Stimulated activated CD8-positive, alpha-beta memory T cell treated with anti-CD3 and anti-CD28 coated beads, Interleukin-4, amount 100 ng/mL, for 4 hours (primary cell): ENCODE measurements at places on chromosomes 2 and 18.

GRCh38 chr18:74517236-74517630 is 17.1 kb upstream of the CNDP1 start:
- DNase-seq = no peak

DNA sequence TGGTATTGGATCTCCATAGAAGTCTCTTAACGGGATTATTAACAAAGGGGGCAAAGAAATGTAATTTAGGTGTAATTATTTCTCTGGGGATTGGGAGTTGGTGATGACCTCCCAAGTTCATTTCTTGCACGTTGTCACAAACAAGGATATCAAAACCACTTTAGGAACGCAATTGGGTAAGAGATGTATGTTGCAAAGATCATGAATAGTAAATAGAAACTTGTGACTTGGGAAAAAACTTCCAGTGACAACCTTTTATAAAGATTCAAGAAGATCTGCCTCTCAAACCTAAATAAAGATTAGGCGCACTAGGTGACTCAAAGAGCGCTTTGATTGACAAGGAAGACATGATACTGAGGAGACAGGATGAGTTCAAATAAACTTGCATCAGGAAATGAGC is 127.8 kb upstream of the TRIB2 start:
- DNase-seq = no peak

GRCh38 chr18:13589943-13590342 is 136.4 kb downstream of the FAM210A start:
- DNase-seq = no peak

- no peak for DNase-seq
These were observed 1.7 kb downstream of the SLC8A1 start for GRCh38 chr2:40450066-40450795.

- DNase-seq = no peak
These were observed 1043.0 kb upstream of the CHAC2 start for GRCh38 chr2:52724585-52724984.

DNA sequence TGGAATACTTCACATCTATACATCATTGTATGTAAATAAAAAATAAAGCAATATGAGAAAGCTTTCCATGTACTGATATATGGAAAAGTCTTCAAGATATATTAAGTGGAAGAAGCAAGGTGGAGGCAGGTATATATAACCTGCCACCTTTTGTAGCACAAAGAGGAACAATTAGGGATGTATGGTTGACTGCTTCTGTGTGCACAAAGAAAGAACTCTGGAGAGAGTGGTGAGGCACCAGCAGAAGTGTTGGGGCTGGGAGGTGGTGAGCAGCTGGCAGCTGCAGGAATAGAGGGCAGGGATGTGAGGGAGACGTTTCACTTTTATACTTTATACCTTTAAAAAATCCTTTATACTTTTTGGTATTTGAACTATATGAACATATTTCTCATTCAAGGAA is 26.1 kb downstream of the KIF5C start:
- no peak for DNase-seq

DNA sequence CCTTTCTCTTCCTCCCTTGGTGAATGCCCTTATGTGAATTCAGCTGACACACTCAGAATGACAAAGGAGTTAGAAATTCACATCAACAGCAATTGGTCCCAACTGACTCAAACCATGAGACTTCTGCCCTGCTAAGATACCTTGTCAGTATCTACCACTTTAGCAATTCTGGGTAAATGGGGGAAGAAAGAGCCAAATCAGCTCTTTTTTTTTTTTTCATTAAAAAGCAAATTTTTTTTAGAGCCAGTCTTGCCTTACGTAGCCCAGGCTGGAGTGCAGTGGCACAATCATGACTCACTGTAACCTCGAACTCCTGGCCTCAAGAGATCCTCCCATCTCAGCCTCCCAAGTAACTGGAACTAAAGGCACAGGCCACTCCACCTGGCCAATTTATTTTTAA is 1.7 kb upstream of the PPP4R1 start:
- no peak for DNase-seq

DNA sequence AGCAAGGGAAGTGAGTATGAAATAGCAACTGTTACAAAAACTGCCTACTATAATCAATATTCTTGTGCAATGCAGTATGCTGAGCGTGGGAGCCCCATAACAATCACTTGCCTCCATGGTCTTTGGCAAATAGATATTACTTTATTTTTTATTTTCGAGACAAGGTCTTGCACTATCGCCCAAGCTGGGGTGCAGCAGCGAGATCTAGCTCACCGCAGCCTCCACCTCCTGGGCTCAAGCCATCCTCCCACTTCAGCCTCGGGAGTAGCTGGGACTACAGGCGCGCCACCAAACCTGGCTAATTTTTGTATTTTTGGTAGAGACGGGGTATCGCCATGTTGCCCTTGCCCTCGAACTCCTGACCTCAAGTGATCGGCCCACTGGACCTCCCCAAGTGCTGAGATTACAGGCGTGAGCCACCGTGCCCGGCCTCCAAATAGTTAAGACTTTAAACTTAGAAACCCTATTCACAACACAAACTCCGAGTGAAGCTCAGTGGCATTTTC is 1.2 kb upstream of the CCNT2 start:
- DNase-seq = no peak

- no peak for DNase-seq
These were observed 16.0 kb downstream of the LINC00305 start for GRCh38 chr18:64132871-64133270.

GRCh38 chr18:49874238-49874637 is 60.9 kb upstream of the ACAA2 start:
- no peak for DNase-seq

GRCh38 chr2:104641786-104642185 is 212.1 kb upstream of the POU3F3 start:
- DNase-seq = no peak

DNA sequence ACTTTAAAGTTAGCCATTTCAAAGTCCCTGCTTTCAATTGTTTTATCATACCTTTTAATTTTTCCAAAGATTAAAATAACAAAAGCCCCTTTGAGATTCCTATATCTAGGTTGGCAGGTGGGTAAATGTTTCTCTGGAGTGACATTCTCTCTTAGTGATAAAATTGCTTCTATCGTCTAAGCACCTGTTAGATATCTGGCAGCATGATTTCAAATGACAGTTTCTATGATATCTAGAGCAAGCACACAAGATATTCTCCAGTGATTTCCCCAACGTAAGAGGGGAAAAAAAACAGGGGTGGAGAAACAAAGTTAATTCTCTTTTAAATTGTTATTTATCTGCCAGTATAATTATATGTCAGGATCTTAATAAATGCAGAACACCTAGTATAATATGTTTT is 610.2 kb downstream of the DSC3 start:
- no peak for DNase-seq

- no peak for DNase-seq
These were observed 160.8 kb downstream of the BCL2 start for GRCh38 chr18:63158676-63159291.

DNA sequence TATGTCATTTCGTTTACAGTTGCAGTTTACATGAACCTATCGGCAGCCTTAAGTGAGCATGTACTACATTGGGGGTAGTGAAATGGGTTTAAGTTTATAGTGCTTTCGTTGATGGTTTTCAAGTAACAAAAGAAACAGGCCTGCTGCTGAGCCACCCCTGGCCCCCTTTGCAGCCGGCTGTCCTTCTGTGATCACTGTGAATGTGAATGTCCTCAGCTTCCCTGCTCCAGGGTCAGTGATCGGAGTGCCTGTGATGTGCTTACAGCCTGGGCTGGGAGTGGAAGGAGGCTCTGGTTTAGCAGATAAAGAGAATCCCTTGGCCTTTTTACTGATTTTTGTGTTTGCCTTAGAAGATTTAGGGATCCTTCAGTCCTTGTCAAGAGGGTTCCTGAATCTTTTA is 154.2 kb downstream of the FAM210A start:
- DNase-seq = no peak

DNA sequence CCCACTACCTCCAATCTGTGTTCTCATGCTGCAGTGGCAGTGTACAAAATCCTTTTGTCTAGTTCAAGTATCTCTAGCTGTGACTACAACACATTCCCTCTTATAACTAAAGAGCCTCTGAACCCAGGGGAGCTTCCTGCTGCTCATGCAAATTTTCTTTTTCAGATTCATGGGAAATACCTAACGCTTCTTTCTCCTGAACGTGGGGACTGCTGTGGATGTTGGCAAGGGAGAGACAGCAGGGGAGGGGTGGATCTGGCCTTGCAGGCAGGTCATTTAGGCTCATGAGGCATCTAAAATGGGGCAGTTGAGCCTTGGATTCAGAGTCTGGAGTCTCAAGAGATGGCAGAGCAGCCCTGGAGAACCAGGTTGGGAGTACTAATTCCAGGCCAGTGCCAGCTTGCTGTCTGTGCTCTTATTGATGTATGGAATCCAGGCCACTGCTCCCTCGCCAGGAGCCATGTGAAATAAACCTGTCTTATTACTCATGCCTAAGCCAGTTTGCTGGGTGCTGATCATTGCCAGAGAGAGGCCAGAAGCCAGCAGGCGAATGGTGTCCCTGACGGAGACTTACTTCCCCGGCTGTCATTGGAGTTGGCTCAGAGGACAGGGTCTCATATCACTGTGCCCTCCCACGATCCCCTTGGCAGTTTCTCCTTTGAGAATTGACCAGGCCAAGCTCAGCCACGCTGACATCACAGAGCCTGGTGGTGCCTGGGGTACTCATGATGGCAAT is 29.2 kb upstream of the TNP1 start:
- no peak for DNase-seq

DNA sequence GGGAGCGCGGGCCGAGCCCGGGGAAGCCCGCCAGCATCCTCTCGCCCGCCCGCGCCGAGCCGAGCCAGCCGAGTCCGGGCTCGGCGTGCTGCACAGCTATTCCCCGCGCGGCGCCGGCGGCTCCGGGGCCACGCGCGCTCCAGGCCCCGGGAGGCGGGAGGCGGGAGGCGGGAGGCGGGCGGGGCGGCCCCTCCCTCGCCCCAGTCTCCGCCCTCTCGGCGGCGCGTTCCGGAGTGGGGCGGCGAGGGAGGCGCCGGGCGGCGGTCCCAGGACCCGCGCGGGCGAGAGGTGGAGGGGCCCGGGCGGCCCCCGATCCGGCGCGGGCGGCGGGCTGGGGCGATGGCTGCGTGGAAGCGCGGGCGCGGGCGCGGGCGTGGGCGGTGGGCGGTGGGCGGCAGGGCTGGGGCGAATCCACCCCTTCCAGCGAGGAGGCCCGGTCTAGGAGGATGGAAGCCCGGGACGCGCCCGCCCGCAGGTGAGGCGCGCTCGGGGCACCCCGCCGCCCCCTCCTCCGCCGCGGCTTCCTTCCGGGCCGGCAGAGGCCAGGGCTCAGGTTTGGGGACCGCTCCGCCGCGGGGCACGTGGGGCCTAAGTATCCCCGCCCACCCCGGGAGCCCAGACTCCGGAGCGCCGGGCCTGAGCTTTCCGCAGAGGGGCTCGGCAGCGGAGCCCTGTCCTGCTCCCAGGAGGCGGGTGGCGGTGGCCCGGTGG is at the start of gene ADCY3:
Gene ADCY3 (minus strand): TSS at position 140 of the 711 bp plus-strand sequence. CDS start 1,250 bp downstream, outside the sequence.
- peak; percentile 41 for DNase-seq

- DNase-seq = peak; percentile 29
These were observed 3.5 kb upstream of the BCL2 start for GRCh38 chr18:63322908-63323634.

DNA sequence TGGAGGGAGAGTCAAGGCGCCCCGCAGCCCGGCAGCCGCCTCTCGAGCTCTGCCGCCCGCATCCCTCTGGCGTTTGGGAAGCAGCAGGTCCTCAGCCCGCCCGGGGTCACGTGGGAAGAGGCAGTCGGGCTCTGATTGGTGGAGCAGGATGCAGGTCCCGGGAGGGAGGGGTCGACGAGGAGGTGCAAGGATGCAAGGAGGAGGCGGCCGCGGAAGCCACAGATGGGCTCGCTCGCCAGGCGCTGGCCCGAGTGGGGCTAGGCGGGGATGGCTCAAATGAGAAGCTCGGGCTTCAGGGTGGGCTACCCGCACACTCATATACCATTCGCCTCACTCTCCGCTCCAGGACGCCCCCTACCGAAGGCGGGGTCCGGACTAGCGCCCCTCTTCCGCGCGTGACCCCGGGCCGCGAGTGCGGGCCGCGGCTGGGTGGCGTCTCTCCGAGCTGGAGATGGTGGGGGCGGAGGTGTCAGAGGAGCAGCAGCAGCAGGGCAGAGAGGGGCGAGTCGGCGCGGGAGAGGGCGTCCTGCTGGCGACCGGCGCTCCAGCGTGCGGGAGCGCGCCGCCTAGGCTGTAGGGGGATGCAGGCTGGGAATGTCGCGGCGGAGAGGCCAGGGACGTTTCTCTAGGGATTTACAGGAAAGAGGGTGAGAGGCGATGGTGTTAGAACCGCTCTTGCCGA is at the start of gene TMEFF2:
Gene TMEFF2 (minus strand): TSS at position 68 of the 682 bp plus-strand sequence. CDS start 409 bp downstream, outside the sequence.
- DNase-seq = no peak

GRCh38 chr18:28015671-28016070 is 161.3 kb downstream of the CDH2 start:
- DNase-seq = no peak

GRCh38 chr2:189454009-189454408 is 12.7 kb downstream of the WDR75 start:
- DNase-seq = no peak

GRCh38 chr2:108145557-108146326 is 94.0 kb upstream of the SULT1C3 start:
- DNase-seq = no peak

- DNase-seq = no peak
These were observed 102.8 kb upstream of the FZD7 start for GRCh38 chr2:201930831-201931230.

- no peak for DNase-seq
These were observed 147.6 kb upstream of the SETBP1 start for GRCh38 chr18:44533071-44533470.
